Cerebellar nuclear complex (tissue), 1 donor: ENCODE measurements at places on chromosomes 7 and 10.

- no peak for DNase-seq
Measured at GRCh38 chr10:117137031-117137910, 799 bp downstream of the VAX1 start.

GRCh38 chr7:151575410-151575809 lies 55.7 kb upstream of the RHEB start:
- DNase-seq = no peak

- no peak for DNase-seq
Measured at GRCh38 chr7:16063716-16064675, 357.3 kb downstream of the CRPPA start.

DNA sequence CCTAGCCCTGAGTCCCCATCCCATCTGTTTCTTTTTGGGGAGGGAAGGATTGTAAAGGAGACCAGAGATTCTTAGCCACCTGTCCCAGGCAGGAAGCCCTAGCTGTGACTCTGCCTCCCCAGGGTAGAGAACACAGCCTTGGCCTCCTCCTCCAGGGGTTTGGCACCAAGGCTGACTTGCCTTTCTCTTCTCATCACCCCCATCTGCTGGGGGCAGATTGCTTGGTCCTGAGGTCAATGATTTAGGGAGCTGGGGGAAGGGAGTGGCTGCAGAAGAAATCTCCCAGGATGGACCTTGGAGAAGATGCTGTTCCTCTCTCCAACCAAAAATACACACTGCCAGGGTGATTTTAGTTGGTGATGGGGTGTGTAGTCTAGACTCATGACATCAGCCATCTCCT lies 2.6 kb upstream of the MNX1 start:
- DNase-seq = no peak

DNA sequence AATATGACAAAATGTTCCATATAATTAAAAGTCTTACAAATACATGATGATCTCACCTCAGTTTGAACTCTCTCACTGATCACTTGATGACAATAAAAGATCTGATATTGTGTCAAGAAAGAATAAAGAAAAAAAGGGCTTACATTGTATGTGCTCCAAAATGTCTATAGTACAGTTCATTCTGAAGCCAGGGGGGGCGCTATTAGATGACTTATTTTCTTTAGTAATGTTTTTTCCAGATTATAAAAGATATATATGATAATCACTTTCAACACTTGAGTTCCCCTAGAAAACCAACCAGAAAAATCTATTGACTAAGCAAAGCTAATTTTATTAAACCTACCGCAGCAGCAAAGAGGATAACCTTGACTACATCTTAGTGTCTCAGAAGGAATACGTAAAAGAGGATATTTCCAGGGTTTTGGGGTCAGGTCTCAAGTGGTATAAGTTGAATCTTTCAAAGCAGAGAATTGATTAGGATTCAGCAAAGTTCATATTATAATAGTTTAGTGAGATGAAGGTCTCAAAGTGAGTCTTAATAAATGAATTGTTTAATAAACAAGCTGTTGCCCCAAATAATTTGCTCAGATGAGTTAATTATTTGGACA lies 55.8 kb downstream of the PTN start:
- DNase-seq = no peak

DNA sequence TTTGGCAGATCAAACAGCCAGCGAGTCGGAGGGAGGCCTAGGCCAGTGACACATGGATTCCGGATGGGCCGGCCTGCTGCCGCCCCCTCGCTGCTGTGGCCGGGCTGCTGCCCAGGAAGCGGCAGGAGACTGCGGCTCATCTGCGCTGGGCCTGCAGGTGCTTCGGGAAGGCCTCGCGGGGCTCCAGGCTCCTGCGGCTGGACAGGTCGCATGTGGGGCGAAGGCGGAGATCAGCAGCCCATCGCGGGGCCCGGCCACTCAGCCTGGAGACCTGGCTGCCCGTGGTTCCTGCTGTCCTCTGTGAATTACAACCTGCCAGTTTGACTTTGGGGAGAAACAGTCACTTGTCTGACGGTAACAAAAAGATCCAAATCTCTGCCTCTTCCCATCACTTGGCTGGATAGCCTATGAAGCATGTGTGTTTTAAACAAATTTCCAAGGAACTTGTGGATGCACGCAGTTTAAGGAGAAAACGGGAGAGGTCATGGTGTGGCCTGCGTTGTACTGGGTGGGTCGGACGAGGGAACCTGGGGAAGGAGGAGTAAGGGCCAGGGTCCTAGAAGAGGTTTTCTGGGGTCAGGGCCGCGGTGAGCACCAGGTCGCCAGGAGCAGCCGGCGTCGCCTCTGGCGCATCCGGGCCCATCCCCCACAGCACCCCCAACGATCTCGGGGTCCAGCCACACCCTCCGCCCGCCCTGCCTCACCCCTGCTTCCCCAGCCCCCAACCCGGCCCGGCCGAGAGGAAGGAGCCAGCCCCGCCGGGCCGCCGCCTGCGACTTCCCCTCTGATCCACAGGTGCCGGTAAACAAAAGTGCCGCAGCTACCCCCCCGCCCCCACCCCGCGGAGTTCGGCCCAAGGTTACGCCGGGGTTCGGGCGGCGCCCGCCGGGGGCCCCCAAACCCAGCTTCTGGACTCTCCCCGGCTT lies 1.6 kb downstream of the SPOCK2 start:
- DNase-seq = no peak

- no peak for DNase-seq
Measured at GRCh38 chr10:86400705-86401587, 34.4 kb upstream of the GRID1 start.

- DNase-seq = no peak
Measured at GRCh38 chr10:3045471-3046209, 21.7 kb upstream of the PFKP start.

DNA sequence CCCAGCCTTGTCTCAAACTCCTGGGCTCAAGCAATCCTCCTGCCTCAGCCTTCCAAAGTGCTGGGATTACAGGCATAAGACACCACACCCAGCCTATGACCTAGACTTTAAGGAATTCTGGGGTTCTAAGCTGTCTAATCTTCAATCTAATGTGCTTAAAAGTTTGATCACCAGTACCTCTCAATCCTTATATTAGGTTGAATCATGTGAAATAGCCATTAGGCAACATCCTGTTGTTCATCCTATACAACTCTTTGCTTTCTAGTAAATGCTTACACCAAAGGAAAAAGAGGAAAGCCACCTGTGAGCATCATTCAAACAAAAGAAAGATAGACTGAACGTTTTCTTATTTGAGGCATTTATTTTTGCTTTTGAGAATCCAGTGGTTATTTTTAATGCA lies 56.0 kb downstream of the ATOH7 start:
- no peak for DNase-seq

DNA sequence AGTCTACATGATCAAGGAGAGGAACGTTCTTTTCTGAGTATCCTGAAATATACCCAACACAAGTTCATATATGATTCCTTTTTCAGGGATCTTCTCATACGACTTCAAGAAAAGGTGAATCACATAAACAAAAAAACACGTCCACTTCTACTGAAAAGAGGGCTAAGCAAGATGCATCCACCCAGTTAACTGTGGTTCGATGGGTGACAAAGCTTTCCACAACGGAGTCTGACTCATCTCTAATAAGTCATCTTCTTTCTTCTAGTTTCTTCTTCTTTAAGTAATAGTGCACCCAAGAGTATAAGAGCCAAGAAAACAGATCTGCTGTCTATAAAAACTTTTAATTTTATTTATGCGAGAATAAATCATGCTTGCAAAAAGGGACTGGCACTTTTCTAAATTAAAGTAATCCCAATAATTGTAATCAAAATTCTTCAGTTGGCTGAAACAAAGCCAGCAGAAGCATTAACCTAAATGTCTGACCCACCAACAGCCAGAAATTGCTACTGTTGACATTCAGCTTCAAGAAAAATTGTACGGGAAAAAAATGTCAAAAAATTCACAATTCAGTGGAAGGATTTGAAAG lies 146.9 kb upstream of the ANK3 start:
- no peak for DNase-seq

- no peak for DNase-seq
Measured at GRCh38 chr10:113128450-113129070, 178.5 kb downstream of the TCF7L2 start.

- DNase-seq = no peak
Measured at GRCh38 chr7:73703757-73704639, 15.5 kb downstream of the STX1A start.

GRCh38 chr10:86673827-86674581 lies 5.7 kb downstream of the LDB3 start:
- no peak for DNase-seq

DNA sequence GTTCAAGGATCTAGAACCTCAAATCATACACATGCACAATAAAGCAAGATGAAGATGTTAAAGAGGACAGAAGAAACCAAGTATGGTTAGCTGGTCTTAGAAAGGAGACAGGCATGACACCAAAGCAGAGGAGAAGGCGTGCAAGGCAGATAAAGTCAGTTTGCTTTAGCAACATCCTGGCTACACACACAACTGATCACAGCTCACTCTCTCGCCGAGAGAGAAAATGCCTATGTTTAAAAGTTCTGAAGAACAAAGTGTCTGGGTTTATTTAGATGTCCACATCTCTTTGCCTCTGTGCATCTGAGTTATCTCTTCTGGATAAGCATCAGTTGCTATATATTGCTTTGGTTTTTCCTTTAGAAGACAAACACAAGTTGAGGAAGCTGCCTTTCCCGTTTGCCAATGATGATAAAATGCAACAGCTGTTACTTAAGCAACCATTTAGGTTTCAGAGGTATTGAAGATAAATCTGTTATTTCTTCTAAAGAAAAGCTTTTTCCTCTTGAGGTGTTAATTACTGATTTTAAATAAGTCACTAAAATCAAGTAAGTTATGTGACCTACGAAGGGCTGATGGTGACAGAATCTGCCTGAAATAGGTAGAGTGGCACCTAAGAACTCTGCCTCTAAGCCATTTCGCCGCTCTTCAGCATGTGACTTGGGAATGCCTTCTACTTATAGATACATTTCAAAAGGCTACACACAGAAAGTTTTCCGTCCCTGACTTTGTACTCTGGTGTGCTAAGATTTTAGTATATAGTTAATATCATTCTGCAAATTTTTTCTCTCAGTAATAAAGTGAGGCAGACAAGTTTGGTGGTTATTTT lies 146.2 kb upstream of the ASAH2 start:
- DNase-seq = no peak

DNA sequence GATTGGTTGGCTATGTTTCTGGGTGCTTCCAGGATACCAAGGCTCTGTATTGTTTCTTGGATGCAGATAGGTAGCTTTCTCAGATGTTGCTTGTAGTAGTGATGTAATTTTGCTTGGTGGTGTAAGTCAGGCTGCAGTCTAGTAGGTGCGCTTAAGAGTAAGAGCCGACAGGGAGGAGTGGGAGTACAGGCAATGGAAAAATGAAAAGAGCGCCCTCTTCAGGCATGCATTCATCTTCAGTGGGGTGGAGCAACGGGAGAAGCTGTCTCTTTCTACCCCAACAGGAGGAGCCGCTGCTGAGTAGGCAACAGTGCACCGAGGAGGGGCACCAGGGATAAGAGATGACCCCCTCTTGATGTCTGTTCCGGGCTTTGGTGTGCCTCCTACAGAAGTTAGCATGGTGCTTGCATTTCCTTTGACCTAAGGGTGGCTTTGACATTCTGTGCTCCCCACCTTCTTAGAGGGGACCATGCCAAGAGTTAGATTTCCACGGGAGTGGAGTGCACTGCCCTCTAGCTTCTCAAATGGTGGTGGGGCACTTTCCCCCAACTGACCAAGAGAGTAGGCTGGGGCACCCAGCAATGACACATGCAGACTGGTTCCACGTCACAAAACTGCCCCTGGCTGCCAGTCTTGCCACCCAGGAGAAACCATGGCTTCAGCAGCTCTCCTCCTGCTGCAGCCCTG lies 56.1 kb downstream of the ZNF783 start:
- DNase-seq = no peak

DNA sequence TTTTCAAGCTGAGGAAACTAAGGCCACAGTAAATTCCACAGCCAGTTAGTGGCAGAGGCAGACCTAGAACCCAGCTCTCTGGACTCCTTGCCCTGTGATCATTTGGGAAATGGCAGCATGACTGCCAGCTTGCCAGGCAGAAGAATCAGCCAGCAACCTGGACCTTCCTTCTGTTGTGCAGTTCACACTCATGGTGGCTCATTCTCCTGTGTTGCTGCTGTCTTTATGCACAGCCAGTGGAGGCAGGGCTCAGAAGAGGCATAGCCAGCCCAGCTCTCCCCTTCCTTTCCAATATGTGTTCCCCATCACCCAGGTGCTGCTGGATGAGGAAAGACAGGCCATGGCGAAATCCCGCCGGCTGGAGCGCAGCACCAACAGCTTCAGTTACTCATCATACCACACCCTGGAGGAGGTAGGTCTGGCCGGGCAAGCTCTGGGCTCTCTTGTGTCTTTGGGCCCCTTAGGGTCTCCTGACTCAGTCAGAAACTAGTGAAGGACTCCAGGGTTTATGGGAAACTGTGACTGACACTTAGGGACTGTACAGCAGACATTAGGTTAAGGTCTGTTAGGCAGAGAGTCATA lies 14.8 kb downstream of the CPA5 start:
- no peak for DNase-seq

- no peak for DNase-seq
Measured at GRCh38 chr7:113144817-113145216, 26.5 kb upstream of the SMIM30 start.

DNA sequence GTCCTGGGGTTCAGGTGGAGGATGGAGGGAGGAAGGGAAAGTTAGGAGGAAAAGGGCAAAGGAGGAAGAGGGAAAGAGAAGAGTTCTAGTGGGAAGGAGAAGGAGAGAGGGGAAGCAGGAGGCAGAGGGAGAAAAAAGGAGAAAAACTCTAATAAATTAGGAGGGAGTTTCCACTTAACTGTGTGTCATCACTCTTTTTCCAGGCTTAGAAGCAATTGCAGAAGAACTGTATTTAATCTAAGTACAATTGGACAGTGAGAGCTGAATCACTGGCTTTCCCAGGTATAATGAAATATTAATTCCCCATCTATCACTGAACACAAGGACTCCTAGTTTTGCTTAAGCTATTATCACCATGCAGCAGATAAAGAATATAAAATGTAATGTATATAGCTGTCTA lies 76.8 kb downstream of the CREB3L2 start:
- DNase-seq = no peak

DNA sequence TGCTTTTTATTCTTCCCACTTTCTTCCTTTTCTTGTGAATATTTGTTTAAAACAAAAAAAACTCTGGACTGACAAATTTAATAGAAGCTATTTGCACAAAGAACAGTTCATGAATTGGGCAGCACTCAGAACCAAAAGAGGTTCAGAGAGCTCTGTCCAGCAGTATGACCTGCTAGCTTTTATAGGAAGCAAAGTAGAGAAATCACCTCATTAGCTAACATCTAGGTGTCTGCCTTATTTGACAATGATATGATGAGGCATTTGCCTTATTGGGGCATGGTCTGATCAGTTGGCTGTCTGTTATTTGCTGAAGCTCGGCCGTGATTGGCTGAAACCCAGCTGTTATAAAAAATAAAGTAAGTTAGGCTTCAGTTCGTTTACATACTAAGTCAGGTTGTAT lies 819 bp upstream of the TRIM4 start:
- no peak for DNase-seq

- no peak for DNase-seq
Measured at GRCh38 chr10:3524086-3524960, 260.7 kb downstream of the KLF6 start.

- DNase-seq = no peak
Measured at GRCh38 chr7:43463401-43463980, 119.4 kb upstream of the STK17A start.

GRCh38 chr10:124746992-124747391 lies 2.8 kb upstream of the FAM53B start:
- no peak for DNase-seq

GRCh38 chr10:31739711-31740110 lies 188.9 kb downstream of the ARHGAP12 start:
- no peak for DNase-seq

- no peak for DNase-seq
Measured at GRCh38 chr7:121016966-121017365, 28.5 kb downstream of the CPED1 start.
